ENCODE measurements at places on chromosomes 2 and 18. TPM values are rescaled to one million over a fixed set of nuclear protein-coding genes. Genes with fewer than 3 reads are reported as not detected.

DNA sequence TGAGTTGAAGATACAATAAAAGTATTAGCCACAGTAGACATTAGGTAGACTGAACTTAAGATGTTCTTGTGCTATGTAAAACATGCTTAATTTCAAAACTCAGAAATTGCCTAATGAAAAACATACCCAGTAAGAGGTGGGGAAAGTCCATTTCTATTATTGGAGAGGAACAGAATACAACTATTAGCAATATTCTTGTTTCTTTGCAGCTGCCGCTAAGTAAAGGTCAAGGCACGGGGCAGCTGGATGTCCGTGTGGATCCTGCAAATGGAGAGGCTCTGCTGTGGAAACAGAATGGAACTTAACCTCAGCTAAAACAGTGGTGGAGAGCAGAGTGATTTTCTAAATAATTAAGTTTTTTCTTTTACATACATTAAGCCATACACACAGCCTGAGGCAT, 139.2 kb upstream of the ARHGAP28 start:
- H3K27me3 ChIP-seq: no peaks in the 10 kb centered on the region
- no peaks in the 10 kb centered on the region for H3K4me1 ChIP-seq
- no peak overlapping the region for H3K27ac ChIP-seq
- no peak overlapping the region for H3K4me3 ChIP-seq
- no peaks in the 10 kb centered on the region for H3K36me3 ChIP-seq
- DNase-seq: no peak

Gene TMEM200C
- total RNA-seq: not detected

- peaks cover 6% of the 10 kb centered on the region for H3K4me1 ChIP-seq
- no peaks in the 10 kb centered on the region for H3K27me3 ChIP-seq
- H3K36me3 ChIP-seq: no peaks in the 10 kb centered on the region
- no peak overlapping the region for H3K27ac ChIP-seq
These were observed 2.2 kb upstream of the IWS1 start for GRCh38 chr2:127528487-127528886.

DNA sequence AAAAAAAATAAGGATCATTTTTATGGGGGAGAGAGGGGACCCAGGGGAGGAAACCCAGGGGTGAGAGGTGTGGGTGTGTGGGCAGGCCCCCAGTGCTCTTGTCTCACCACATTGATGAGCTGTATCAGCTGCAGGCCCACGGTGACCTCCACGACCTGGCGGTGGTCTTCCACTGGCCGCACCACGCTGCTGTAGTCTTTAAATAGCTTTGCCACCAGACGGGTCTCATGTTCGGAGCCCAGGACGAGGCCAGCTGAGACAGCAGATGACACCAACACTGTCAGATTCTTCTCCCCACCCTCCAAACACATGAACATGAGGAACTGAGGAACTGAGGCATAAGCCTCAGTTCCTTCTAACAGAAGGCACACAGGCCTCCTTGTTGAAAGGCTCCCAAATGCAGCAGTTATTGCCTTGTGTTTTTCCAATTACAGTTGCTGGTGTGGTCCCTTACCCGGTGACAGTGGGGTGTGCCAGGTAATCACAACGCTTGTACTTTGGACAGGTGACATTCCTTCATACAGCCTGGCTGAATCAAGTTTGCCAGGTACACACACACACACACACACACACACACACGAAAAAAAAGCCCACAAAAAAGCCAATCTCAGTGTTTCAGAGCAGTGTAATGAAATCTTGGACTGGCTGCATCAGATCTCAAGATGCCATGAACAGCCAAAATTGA, 4.7 kb downstream of the CHRNA1 start:
- no peak overlapping the region for H3K4me3 ChIP-seq
- no peaks in the 10 kb centered on the region for H3K27me3 ChIP-seq
- H3K27ac ChIP-seq: no peak overlapping the region

DNA sequence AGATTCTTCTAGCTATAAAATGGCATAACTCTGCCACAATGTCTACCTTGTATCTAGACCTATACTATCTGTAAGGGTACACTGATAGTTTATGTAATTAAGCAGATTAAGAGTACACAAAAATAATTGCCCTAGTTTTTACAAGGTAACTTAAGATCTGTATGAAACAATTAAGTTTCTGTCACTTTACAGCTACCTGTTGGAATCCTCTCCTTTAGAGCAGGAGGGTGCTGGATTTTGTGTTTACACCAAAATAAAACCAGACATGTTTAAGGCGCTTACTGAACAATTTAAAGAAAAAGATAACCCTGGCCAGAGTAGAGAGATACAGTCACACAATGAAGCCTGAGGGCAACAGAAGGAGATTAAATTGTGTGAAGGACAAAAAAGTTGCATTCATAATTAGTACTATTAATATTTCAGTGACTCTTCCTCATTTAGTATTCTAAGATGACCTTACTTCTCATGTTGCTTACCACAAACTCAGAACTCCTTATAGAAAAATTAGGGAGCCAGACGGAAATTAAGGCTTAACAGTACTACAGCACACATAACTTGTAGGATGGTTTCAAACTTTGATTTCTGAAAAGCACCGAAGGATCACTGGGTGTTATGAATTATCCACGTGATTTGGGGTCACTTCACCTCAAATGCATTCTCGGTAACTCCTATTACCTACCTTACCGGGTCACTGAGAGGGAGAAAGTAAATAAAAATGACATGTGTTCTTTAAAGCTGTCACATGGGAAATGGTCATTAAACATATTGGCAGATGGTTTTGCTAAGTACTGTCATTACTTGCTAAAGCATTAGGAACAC, 1.0 kb downstream of the DARS1 start:
- no peaks in the 10 kb centered on the region for H3K36me3 ChIP-seq
- no peaks in the 10 kb centered on the region for H3K27me3 ChIP-seq
- no peaks in the 10 kb centered on the region for H3K4me1 ChIP-seq
- peak overlapping the region; percentile 95 for H3K27ac ChIP-seq
- peak overlapping the region; percentile 82 for H3K4me3 ChIP-seq
- no peak for DNase-seq

- no peak overlapping the region for H3K27ac ChIP-seq
- no peak overlapping the region for H3K4me3 ChIP-seq
- H3K36me3 ChIP-seq: no peaks in the 10 kb centered on the region
- no peaks in the 10 kb centered on the region for H3K27me3 ChIP-seq
- DNase-seq: no peak
- no peaks in the 10 kb centered on the region for H3K4me1 ChIP-seq
These were observed 363.0 kb downstream of the SS18 start for GRCh38 chr18:25727281-25727985.

DNA sequence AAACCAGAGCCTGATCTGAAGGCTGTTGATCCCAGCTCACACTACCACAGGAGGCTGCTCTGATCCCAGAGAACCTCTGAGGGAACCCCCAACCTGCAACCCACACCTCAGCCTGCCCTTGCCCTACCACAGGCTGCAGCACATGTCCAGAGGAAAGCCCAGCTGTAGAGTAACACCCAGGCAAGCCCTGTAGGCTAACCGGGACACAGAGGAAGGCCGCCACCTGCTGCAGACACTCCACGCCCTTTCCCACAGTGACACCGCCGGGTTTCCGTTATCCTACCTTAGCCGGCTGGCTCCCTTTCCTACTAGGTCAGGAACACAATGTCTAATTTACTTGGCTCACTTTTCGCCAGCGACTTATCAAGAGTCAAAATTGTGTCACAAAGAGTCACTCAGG, 266.7 kb upstream of the KLHL29 start:
- no peak for DNase-seq
- H3K27me3 ChIP-seq: no peaks in the 10 kb centered on the region
- H3K4me3 ChIP-seq: no peak overlapping the region
- H3K27ac ChIP-seq: no peak overlapping the region

- H3K27me3 ChIP-seq: no peaks in the 10 kb centered on the region
- DNase-seq: no peak
- no peaks in the 10 kb centered on the region for H3K36me3 ChIP-seq
- H3K4me1 ChIP-seq: no peaks in the 10 kb centered on the region
- H3K4me3 ChIP-seq: no peak overlapping the region
These were observed 32.6 kb upstream of the E2F6 start for GRCh38 chr2:11498543-11499034.

Gene RFTN2
- 0.64 TPM for total RNA-seq

Gene GAREM2
- 6.5 TPM for total RNA-seq

- peak overlapping the region; percentile 64 for H3K27ac ChIP-seq
- DNase-seq: peak; percentile 19
- H3K36me3 ChIP-seq: no peaks in the 10 kb centered on the region
- peaks cover 13% of the 10 kb centered on the region for H3K4me1 ChIP-seq
- no peaks in the 10 kb centered on the region for H3K27me3 ChIP-seq
These were observed 693 bp downstream of the UBE2F start for GRCh38 chr2:237967463-237967951.

DNA sequence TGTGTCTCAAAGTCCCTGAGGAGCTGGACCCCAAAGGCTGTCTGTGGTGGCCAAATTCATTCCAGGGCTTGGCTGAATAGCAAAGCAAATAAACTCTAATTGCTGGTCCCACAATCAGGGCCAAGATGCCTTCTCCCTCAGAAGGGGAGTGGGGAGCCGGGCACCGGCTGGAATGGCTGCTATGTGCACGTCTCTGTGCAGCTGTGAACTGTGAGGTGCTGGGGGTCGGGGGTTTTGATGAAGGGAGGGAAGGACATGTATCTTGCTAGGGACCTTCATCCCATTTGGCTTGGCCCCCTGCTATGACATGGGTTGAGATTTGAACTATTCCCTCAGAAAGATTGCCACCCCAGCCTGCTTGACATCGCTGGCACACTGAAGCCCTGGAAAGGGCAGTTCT, 60.4 kb downstream of the CIB4 start:
- H3K36me3 ChIP-seq: no peaks in the 10 kb centered on the region
- no peak overlapping the region for H3K4me3 ChIP-seq
- H3K27ac ChIP-seq: no peak overlapping the region

GRCh38 chr18:3219241-3219630, 532 bp downstream of the MYOM1 start:
- no peak for DNase-seq
- no peaks in the 10 kb centered on the region for H3K36me3 ChIP-seq
- H3K27ac ChIP-seq: no peak overlapping the region

- no peak for DNase-seq
- H3K27me3 ChIP-seq: no peaks in the 10 kb centered on the region
- H3K4me3 ChIP-seq: no peak overlapping the region
- no peaks in the 10 kb centered on the region for H3K4me1 ChIP-seq
These were observed 425.1 kb downstream of the CBLN2 start for GRCh38 chr18:72119082-72119481.

Gene NHEJ1
- 11.4 TPM for total RNA-seq

Gene SP5
- total RNA-seq: not detected

- no peak for DNase-seq
- no peaks in the 10 kb centered on the region for H3K36me3 ChIP-seq
- no peak overlapping the region for H3K27ac ChIP-seq
- H3K4me1 ChIP-seq: no peaks in the 10 kb centered on the region
- no peak overlapping the region for H3K4me3 ChIP-seq
- no peaks in the 10 kb centered on the region for H3K27me3 ChIP-seq
These were observed 852 bp upstream of the KCNH7 start for GRCh38 chr2:162839419-162839818.

Gene KCNS3
- not detected for total RNA-seq

- no peaks in the 10 kb centered on the region for H3K36me3 ChIP-seq
- H3K27me3 ChIP-seq: no peaks in the 10 kb centered on the region
- H3K27ac ChIP-seq: no peak overlapping the region
- no peak overlapping the region for H3K4me3 ChIP-seq
These were observed 5.3 kb downstream of the SAG start for GRCh38 chr2:233312874-233313273.

DNA sequence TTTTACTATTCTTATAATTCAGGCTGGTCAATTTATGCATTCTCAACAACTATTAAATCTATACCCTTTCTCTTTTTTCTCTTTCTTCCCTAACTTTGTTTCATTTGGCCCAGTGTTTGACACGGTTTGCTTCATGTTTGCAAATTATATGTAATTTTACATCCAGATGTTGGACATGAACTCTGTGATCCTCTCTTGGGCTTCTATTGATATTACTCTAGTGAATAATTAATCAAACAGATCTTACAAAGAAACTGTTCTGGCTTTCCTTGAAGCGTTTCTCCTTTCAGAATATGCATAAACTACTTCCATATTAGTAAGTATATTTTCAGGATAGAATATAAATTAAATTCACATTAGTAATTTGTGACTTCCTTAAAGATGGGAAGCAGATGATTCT, 225.1 kb upstream of the TMEFF2 start:
- H3K4me3 ChIP-seq: no peak overlapping the region
- H3K27me3 ChIP-seq: no peaks in the 10 kb centered on the region
- no peak overlapping the region for H3K27ac ChIP-seq

Gene FABP1
- not detected for total RNA-seq

Gene CENPO
- 6.0 TPM for total RNA-seq

GRCh38 chr2:207328944-207329386, 163.2 kb upstream of the KLF7 start:
- H3K36me3 ChIP-seq: no peaks in the 10 kb centered on the region
- no peak for DNase-seq
- H3K4me3 ChIP-seq: no peak overlapping the region
- peaks cover 3% of the 10 kb centered on the region for H3K4me1 ChIP-seq
- no peak overlapping the region for H3K27ac ChIP-seq

Gene NEMP2
- total RNA-seq: 18.4 TPM

DNA sequence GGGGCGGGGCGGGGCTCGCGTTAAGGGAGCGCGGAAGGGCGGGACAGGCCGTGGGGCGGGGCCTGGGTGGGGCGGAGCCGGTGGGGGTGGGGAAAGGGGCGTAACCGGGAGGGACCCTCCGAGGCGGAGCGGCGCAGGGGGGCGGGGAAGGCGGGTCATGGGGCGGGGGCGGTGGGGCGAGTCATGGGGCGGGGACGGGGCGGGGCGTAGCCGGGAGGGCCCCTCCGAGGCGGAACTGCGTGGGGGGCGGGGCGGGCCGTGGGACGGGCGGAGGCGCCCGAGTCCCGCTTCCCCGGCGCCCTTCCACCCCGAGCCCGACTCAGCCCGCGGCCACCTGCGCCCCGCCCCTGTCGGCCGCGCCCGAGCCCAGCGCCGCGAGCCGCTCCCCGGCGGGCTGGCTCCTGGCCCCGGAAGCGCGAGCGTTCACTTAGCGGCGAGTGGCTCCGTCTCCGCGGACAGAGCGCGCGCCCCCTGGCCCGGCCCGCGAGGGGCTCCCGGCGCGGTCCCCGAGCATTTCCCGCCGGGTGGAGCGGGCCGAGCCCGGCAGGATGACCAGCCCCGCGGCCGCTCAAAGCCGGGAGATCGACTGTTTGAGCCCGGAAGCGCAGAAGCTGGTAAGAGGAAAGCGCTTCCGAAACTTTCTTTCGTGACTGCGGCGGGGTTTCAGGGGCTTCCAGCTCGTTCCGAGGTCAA, 64.7 kb downstream of the LRRFIP1 start:
- H3K36me3 ChIP-seq: no peaks in the 10 kb centered on the region
- H3K4me1 ChIP-seq: peaks cover 63% of the 10 kb centered on the region
- DNase-seq: peak; percentile 84

- H3K27ac ChIP-seq: no peak overlapping the region
- no peaks in the 10 kb centered on the region for H3K27me3 ChIP-seq
- no peak for DNase-seq
- no peak overlapping the region for H3K4me3 ChIP-seq
These were observed 156.6 kb upstream of the ACVR2A start for GRCh38 chr2:147688242-147688641.
